Vagina (tissue), 2 donors: ENCODE measurements at places on chromosomes 7 and 10. TPM values are rescaled to one million over a fixed set of nuclear protein-coding genes. Genes with fewer than 3 reads are reported as not detected.

- DNase-seq, result no peak
Observed at GRCh38 chr10:110462166-110463095, 35.3 kb upstream of the DUSP5 start.

- DNase-seq, result no peak
Observed at GRCh38 chr10:31771331-31771831, 157.2 kb downstream of the ARHGAP12 start.

- no peak for DNase-seq
Observed at GRCh38 chr7:55066524-55066923, 47.7 kb downstream of the EGFR start.

DNA sequence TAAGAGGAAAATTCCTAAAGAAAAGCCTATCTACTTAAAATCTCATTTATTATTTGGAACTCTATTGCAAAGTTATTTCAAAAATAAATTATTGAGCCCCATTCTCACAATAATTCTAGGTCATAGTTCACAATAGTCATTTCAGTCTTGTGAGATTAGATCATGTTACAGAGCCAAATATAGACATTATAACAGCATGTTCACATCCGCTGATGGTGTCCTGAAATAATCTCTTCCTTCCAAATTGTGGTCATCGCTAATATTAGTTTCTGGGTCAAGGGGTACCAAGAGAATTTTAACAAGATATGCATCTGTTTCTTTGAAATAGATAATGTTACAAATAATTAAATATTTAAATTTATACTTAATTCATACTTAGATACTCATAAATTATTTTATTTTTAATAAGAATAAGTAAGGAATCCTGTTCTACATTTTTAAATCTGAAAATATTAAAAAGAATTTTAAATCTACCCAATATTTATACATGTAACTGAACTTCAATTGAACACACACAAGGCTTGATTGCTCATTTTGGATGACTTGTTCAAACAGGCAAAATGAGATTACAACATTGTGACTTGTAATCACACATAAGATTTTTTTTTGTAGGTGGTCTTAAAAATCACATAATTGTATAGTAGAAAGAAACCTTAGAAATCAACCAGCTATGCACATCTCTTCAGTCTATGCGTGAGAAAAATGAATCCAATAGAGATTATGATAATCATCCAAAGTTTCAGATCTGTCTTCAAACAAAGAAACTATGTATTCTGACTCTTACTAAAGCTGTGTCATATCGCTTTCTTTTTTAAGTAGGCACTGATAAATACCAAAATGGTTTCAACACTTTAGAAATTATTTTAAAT lies 13.1 kb downstream of the GNAT3 start:
- DNase-seq, result no peak

DNA sequence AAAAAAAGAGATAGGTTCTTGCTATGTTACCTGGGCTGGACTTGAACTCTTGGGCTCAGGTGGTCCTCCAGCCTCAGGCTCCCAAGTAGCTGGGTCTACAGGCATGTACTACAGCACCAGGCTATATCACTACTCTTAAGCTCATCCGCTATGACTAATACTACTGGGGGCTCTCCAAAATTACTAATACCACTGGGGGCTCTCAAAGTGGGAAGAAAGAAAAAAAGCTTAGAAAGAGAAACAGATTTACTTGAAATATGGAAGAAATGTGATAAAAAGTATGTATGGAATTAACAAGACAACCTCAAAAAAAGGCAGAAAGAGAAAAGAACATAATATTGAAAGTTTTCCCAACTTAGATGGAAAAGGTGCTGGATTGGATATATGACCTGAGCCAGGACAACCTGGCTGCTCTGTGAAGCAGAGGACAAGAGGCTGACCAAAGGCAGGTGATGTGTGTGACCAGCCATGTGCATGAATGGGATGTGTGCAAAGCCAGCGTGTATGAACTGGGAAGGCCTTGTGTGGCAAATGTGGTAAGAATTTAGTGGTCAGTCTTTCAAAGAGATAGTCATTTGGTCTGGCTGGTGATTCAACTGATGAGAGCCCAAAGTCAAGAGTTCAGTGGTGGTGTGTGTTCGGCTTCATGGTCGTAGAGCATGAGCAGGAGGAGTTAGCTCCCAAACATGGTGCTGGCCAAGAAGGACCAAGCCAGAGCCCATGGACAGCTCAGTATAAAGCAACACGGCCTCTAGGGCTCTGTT lies 232.4 kb upstream of the KLF14 start:
- DNase-seq, result no peak

DNA sequence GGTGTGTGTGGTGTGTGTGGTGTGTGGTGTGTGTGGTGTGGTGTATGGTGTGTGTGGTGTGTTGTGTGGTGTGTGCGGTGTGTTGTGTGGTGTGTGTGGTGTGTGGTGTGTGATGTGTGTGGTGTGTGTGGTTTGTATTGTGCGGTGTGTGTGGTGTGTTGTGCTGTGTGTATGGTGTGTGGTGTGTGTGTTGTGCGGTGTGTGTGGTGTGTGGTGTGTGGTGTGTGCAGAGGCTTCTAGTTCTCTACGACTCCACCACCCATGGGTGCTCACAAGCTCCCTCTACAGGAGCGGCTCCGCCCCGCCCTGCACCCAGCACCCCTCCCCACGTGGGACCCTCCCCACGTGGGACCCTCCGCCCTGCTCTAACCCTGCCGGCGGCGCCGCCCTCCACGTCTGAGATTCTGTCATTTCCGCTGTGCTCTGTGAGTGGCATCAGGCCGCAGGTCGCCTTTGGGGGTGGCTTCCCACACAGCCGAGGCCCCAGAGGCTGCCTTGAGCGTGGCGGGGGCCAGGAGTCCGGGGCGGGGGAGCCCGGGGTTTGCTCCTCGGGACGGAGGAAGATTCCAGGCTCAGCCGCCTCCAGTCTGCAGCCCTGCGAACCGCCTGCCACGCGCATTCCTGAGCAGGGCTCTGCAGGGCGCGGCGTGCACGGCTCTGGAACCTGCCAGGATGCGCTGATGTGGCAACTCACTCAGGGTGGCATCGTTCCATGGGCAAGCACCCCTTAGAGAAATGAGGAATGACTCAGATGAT lies 37.0 kb upstream of the DNAJB6 start:
- no peak for DNase-seq

DNA sequence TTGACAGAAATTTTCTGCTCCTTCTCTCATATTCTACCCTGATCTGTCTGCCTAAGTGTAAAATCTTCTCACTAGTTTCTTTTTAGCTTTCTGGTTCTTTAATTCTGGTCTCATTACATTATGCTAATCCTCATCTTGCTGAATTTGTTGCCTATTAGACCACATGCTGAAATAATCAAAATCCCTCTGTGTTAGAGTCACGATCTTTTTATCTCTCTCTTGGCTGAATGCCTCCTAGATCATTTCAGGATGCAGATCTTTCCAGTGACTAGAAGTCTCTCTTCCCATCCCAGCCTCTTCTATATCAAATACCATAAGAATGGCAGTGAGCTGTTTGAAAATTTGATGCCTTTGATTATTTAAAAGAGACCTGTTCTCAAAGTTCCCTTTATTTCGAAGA lies 661.9 kb downstream of the SORCS1 start:
- no peak for DNase-seq

DNA sequence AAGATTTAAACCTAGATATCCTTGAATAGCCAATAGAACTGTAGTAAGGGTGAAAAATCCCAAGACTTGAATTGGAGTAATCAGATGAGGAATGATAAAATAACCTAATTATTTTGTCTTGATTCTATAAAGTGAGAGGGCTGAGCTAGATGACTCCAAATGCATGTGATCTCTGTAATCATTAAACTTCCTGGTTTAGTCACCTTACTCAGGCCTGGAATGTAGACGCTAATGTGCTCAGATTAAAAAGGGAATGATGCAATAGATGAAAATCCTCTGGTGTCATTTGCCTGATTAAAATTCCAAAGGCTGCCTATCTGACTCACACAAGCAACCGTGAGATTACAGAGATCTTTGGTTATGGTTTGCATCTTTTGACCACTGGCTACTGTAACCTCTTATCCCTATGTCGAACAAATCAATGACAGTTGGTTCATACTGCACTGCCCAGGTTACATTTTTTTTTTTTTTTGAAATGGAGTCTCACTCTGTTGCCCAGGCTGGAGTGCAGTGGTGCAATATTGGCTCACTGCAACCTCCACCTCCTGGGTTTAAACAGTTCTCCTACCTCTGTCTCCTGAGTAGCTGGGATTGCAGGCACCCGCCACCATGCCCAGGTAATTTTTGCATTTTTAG lies 2.9 kb upstream of the HKDC1 start:
- DNase-seq, result no peak

DNA sequence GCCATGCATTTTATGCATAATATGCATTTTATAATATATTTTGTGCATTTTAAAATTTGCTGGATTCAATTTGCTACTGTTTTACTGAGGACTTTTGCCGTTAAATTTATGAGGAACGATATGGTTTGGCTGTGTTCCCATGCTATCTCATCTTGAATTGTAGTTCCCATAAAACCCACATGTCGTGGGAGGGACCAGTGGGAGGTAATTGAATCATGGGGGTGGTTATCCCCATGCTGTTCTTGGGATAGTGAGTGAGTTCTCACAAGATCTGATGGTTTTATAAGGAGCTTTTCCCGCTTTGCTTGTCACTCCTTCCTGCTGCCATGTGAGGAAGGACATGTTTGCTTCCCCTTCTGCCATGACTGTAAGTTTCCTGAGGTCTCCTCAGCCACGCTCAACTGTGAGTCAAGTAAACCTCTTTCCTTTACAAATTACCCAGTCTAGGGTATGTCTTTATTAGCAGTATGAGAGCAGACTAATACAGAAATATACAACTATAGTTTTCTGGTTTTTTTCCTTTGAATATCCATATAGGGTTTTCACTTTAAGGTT lies 201.4 kb upstream of the SH2B2 start:
- DNase-seq, result no peak

- no peak for DNase-seq
Observed at GRCh38 chr7:156560075-156560474, 80.5 kb upstream of the RNF32 start.

DNA sequence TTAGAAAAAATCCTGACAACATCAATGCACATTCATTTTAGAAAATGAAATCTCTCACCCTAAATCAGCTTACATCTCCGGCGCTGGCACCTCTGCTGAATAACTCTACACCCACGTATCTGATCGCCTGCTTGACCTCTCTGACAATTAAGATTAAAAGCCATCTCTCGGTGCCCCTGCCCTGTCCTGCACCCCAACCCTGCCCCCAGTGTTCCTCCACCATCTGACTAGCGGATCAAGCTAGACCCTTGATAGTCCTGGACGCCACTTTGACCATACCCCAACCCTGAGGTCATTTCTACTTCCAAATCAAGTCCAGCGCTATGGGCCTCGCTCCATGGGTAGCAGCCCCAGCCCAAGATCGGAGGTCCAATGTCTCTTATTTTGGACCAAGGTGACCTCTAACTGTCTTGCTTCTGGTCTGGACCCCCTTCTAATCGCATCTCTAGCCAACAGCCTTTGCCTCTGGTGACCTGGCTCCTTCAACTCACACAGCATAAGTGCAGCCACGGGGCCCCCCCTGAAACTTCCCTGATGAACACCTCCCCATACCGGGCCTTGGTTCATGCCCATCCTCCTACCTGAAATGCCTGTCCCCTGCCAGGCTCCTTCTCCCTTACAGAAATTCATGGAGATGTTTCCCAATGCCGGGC lies 28.5 kb downstream of the BTBD16 start:
- DNase-seq, result no peak

DNA sequence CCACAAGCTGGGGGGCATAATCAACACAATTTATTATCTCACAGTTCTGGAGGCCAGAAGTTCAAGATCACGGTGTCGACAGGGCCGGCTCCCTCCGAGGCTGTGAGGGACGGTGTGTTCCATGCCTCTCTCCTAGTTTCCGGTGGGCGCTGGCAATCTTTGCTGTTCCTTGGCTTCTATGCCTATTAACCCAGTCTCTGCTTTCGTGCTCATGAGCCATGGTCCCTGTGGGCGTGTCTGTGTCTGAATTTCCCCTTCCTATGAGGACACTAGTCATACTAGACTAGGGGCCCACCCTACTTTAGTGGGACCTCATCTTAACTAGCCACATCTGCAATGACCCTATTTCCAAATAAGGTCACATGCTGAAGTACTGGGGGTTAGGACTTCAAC lies 29.4 kb downstream of the HIPK2 start:
- DNase-seq, result peak; percentile 78

DNA sequence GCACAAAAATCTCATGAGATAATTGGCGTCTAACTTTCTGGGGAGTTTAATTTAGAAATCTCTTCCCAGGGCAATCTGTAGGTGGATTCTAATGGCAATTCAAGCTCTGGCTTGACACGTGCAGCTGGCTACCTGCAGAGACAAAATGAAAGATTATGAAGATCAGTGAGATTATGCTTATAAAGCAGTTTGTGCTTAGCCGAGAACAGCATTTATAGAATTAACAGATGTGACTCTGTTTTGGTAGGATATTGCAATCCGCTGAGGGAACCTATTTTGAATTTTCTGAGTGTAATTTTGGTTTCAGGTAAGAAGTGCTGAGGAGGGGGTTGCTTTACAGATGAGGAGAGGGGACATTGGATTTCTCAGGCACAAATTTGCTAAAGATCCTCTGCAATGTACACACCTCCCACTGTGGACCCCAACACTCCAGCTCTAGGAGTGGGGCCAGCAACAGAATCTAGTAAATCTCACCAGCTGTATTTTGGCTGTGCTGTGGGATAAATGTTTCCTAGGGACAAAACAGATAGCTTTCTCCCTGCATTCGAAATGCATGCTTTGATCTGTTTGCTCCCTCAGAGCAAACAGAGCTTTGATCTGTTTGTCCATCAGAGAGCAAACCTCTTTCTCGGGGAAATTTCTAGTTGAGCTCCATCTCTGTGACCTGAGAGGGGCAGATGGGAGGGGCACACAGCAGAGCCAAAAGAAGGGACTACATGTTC lies 7.4 kb downstream of the GJD4 start:
- DNase-seq, result no peak

DNA sequence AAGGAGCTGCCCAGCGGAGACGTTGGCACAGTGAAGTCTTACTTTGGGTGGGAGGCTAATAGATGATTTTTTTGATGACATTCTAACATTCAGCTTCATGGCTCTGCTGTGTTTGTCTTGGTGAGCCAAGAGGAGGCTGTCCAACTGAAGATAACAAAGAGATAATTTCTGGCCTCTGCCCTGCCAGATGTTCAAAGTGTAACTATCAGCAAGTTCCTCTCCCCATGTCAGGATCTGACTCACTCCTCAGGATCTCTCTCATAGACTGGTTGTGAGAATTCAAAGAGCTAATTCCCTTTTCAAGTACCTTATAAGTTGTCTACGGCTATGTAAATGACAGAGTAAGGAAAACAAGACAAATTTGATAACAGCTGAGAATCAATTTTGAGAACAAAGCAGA lies 1340.9 kb downstream of the XPNPEP1 start:
- no peak for DNase-seq

- no peak for DNase-seq
Observed at GRCh38 chr7:50863053-50863452, 80.4 kb upstream of the GRB10 start.

WDR86 gene
- 19.4 TPM for total RNA-seq

VIPR2 gene
- total RNA-seq, result 11.3 TPM

HPS6 gene
- total RNA-seq, result 29.7 TPM

PPP1R3A gene
- total RNA-seq, result not detected

TMEM236 gene
- not detected for total RNA-seq

OR2A5 gene
- total RNA-seq, result not detected

ELN gene
- total RNA-seq, result 38.3 TPM

IDI2 gene
- total RNA-seq, result not detected

POLR2J gene
- total RNA-seq, result 20.1 TPM

TAS2R41 gene
- total RNA-seq, result not detected
